Natural killer cell treated with Interleukin-12 subunit alpha and Interleukin-12 subunit beta and Interleukin-15 and Interleukin-18, amount 100 ng/mL, for 72 hours (primary cell): ENCODE measurements at places on chromosomes 16 and 17. TPM values are rescaled to one million over a fixed set of nuclear protein-coding genes. Genes with fewer than 3 reads are reported as not detected.

DNA sequence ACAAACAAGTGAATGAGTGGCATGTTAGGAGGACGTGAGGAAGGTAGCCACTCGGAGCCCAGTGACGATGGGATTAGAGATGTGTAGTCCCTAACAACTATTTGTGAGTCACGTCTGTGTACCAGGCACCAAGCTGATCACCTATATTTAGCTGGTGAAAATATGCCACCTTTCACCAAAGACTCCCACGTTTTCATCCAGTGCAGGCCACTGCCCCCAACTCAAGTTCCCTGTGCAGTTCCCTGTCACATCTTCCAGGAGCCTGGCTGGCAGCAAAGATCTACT lies 67.2 kb downstream of the TOM1L2 start:
- H3K36me3 ChIP-seq = no peaks in the 10 kb centered on the region
- no peak overlapping the region for H3K27ac ChIP-seq
- DNase-seq = no peak
- H3K27me3 ChIP-seq = no peaks in the 10 kb centered on the region
- no peaks in the 10 kb centered on the region for H3K4me1 ChIP-seq
- no peak overlapping the region for H3K4me3 ChIP-seq

The MT1F gene
- total RNA-seq = 19.9 TPM

DNA sequence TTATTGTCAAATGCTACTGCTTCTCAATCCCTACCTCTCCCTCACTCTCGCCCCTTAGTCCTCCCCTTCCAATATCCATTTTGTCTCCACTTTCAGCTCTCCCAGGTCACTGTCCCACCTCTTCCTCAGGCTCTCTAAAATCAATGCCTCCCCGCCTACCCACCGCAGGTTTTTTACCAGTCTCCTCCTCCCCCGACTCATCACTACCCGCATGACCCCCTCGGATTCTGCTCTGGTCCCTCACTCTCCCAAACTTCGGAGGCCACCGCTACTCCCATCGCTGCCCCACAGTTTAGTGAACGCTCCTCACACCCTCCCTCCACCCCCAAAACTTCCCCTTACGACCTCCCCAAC lies 513 bp downstream of the CRLF3 start:
- H3K27ac ChIP-seq = peak overlapping the region; percentile 81
- peaks cover 37% of the 10 kb centered on the region for H3K4me1 ChIP-seq
- H3K4me3 ChIP-seq = peak overlapping the region; percentile 96
- H3K27me3 ChIP-seq = no peaks in the 10 kb centered on the region
- DNase-seq = no peak

DNA sequence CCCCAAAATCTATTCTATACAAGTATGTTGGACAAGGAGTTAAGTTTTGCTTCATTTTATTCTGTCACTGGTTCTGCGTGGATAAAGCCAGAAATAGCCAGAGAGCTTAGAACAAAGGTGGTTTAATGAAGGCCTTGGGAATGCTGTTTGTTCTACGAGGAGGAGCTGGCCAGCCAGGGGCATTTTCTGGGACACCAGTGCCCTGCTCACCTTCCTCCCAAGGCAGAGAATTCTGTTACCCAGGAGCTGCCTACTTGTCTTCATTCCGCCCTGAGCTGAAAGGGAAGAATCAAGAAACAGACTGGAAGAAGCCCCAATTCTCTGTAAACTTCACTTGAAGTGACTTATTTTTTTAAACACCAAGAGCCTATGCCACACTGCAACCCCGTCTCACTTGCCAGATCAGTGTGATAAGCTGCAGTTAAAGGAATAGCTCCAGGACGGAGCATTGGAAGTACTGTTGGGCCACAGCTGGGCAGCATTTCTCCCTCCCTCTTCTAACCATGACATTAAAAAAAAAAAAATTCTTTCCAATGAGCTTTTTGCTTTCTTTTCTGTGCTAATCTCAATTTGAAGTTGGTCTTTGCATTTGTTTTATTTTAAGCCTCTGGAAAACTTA lies 149.8 kb upstream of the DYNLRB2 start:
- H3K4me3 ChIP-seq = no peak overlapping the region
- peaks cover 6% of the 10 kb centered on the region for H3K36me3 ChIP-seq
- H3K27ac ChIP-seq = no peak overlapping the region
- H3K27me3 ChIP-seq = peaks cover 41% of the 10 kb centered on the region
- no peak for DNase-seq

DNA sequence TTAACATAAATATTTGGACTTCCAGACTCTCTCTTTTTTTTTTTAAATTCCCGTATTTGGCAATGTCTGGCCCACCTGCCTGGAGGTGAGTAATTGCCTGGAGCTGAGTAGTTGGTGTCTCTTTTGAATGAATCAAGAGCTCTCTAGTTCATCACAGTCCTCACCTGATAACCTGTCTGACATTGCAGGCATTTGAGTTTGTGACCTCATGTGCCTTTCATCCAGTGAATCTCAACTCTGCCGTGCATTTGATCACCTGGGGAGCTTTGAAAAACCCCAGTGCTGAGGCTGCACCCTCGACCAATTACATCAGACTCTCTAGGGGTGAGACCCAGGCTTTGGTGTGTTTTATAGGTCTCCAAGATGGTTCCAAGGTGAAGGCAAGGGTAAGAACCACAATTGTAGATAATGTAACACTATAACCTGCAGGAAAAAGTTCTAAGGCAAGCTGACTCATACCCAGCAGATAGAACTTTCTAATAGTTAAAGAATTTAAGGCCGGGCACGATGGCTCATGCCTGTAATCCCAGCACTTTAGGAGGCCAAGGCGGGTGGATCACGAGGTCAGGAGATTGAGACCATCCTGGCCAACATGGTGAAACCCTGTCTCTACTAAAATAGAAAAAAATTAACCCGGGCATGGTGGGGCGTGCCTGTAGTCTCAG lies 24.5 kb upstream of the HS3ST2 start:
- H3K36me3 ChIP-seq = no peaks in the 10 kb centered on the region
- H3K4me3 ChIP-seq = no peak overlapping the region
- peaks cover 10% of the 10 kb centered on the region for H3K4me1 ChIP-seq
- peaks cover 6% of the 10 kb centered on the region for H3K27me3 ChIP-seq

The TPSD1 gene
- total RNA-seq = not detected

The ZNF469 gene
- total RNA-seq = 6.1 TPM

DNA sequence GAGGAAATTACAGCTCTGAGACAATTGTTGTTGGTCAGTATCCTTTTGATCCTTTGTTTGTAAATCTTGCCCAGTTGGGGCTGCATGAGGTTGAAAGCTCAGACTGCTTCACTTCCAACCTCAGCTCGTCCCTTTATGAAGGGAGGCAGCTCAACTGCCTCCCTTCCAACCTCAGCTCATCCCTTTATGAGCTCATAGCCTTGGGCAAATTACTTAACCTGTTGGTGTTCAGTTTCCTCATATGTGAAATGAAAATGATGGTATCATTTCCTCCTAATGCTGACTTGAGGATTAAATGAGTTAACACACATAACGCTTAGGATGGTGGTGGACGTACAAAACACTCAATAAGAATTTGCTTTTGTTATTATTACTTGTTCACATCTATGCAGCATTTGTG lies 265.1 kb downstream of the CDH13 start:
- H3K4me3 ChIP-seq = no peak overlapping the region
- peaks cover 9% of the 10 kb centered on the region for H3K27me3 ChIP-seq
- no peaks in the 10 kb centered on the region for H3K4me1 ChIP-seq
- H3K27ac ChIP-seq = no peak overlapping the region

The IGSF6 gene
- total RNA-seq = not detected

DNA sequence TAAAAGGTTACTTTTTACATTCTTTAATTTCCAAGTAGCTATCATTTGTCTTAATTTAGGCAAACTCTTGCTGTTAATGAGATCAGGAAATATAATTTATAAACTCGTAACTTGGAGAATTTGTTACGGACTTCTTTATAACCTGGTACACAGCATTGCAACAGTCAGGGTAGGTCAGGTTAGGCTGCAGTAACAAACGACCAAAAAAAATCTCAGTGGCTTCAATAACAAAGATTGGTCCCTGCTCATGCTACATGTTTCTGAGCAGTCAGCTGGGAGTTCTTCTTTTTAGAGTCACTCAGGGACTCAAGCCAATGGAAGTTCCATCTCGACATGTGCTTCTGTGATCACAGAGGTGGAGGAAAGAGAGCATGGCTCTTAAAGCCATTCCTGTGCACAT lies 110.1 kb downstream of the USP31 start:
- H3K36me3 ChIP-seq = peaks cover under 1% of the 10 kb centered on the region
- no peaks in the 10 kb centered on the region for H3K4me1 ChIP-seq
